Psoas muscle (tissue), 8 donors: ENCODE measurements at places on chromosomes 11 and 22.
A peak's percentile ranks its signal among the peaks of the same experiment; 100 is the strongest.

DNA sequence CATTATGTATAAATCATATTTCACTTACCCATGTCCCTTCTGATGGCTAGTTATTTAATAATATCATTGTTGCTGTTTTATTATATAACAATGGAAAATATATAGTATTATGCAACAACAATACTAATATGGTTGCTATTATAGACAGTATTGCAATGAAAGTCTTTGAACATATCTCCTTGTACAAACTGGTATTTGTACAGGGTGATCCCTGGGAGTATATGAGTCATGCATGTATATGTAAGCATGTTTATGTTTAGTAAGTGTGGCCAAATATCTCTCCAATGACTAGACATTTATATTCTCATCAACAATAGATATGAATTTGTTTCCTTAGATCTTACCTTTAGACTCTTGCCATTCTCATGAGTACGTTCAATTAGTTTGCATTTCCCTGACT lies 55.9 kb downstream of the KCNC1 start:
- H3K27me3 ChIP-seq, result no peaks in the 10 kb centered on the region
- no peak overlapping the region for H3K27ac ChIP-seq
- no peak for DNase-seq
- H3K36me3 ChIP-seq, result no peaks in the 10 kb centered on the region
- H3K4me1 ChIP-seq, result peaks cover 2% of the 10 kb centered on the region
- H3K4me3 ChIP-seq, result no peak overlapping the region

DNA sequence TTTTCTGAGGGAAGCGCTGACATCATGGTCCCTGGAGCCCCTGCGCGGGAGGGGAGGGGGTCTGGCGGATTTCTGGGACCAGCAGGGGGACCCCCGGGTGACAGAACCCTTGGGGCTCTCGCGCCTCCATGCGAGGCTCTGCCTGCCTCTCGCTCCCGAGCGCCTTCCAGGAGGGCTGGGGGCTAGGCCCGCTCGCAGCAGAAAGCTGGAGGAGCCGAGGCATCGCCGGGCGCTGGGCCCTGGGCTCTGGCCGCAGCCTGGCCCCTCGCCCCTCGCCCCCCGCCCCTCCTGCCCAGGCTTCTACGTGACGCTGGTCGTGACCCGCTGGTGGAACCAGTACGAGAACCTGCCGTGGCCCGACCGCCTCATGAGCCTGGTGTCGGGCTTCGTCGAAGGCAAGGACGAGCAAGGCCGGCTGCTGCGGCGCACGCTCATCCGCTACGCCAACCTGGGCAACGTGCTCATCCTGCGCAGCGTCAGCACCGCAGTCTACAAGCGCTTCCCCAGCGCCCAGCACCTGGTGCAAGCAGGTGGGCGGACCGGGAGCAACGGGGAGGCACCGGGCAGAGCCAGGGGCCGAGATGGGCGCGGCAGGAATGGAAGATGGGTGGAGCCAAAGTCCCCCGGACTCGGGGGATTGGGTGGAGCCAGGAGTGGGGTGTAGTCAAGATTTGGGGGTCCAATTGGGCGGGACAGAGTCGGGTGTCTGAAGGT lies 5.4 kb downstream of the BEST1 start:
- no peaks in the 10 kb centered on the region for H3K36me3 ChIP-seq
- peak; percentile 45 for DNase-seq
- peaks cover 5% of the 10 kb centered on the region for H3K4me1 ChIP-seq
- H3K4me3 ChIP-seq, result peak overlapping the region; percentile 63

DNA sequence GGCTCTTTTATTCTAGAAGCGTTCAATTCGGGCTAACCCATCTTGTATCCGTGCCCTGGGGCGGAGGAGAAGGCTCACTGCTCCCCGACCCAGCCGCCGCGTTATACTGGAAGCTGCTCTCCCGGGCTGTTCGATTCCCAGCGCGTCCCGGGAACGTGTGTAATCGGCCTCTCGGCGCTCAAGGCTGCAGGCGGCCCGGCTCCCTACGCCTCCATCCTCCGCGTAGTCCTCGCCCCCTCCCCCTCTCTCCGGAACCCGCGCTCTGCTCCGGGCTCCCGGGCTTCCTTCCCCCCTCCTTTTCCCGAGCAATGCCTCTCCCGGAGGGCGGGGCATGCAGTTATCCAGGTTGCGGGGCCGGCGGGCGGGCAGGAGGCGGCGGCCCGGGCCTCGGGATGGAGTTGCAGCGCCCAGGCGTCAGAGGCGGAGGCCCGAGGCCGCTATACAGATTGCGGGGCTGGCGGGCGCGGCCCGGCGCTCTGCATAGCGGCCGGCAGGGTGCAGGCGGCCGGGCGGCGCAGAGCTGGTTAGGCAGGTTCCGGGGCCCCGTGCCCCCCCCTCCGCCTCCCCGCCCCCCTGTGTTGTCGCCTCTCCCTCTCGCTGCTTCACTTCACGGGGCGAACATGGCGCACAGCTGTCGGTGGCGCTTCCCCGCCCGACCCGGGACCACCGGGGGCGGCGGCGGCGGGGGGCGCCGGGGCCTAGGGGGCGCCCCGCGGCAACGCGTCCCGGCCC lies at the start of gene KMT2A:
TSS of gene KMT2A (plus strand) at position 600 of the 732 bp plus-strand sequence. CDS start at position 621, 21 bp downstream.
- H3K36me3 ChIP-seq, result no peaks in the 10 kb centered on the region
- H3K27me3 ChIP-seq, result no peaks in the 10 kb centered on the region
- H3K27ac ChIP-seq, result peak within 1 kb of the TSS; percentile 80
- DNase-seq, result peak; percentile 99

DNA sequence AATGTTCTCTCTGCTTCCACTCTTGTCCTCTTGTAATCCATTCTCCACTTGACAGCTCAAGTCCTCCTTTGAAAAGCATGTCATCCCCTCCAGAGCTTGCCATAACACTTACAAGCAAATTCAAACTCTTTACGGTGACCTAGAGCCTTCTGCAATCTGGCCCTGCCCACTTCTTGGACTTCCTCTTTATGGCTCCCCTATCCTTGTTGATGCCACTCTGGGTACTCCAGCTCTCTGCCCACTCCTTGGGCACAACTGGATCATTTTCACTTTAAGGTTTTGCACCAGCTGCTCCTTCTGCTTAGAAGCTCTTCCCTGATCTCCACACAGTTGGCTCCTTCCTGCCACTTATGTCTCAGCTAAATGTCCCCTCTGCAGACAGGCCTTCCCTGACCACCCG lies 217.9 kb downstream of the DSCAML1 start:
- H3K27me3 ChIP-seq, result peaks cover 6% of the 10 kb centered on the region
- no peaks in the 10 kb centered on the region for H3K4me1 ChIP-seq
- no peaks in the 10 kb centered on the region for H3K36me3 ChIP-seq
- no peak overlapping the region for H3K4me3 ChIP-seq
- DNase-seq, result no peak

GRCh38 chr11:2471804-2472096 lies 26.9 kb downstream of the KCNQ1 start:
- no peaks in the 10 kb centered on the region for H3K27me3 ChIP-seq
- no peaks in the 10 kb centered on the region for H3K36me3 ChIP-seq
- no peaks in the 10 kb centered on the region for H3K4me1 ChIP-seq

GRCh38 chr11:93188726-93189125 lies 9.1 kb downstream of the SLC36A4 start:
- no peak for DNase-seq
- H3K36me3 ChIP-seq, result no peaks in the 10 kb centered on the region
- H3K4me1 ChIP-seq, result no peaks in the 10 kb centered on the region
- no peak overlapping the region for H3K4me3 ChIP-seq
- no peaks in the 10 kb centered on the region for H3K27me3 ChIP-seq

DNA sequence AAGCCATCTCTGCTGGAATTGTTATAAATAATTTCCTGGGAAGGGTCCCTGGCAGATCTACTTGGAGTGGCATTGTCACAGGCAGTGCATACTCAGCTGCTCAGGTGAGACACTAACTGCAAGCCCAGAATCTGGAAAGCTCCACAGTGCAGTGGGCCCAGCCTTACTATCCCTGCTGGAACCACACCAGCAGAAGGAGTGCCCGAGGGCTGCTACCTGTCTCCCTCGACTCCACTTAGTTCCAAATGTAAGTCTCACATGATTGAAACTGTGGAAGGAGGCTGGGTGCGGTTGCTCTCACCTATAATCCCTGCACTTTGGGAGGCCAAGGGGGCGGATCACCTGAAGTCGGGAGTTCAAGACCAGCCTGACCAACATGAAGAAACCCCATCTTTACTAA lies 14.3 kb upstream of the SYVN1 start:
- H3K27me3 ChIP-seq, result no peaks in the 10 kb centered on the region
- H3K4me1 ChIP-seq, result peaks cover 16% of the 10 kb centered on the region
- DNase-seq, result no peak
- no peak overlapping the region for H3K4me3 ChIP-seq
- H3K36me3 ChIP-seq, result no peaks in the 10 kb centered on the region

- no peak overlapping the region for H3K4me3 ChIP-seq
- no peak overlapping the region for H3K27ac ChIP-seq
- no peak for DNase-seq
Measured at GRCh38 chr11:100663583-100663982, 23.5 kb upstream of the ARHGAP42 start.

- H3K36me3 ChIP-seq, result no peaks in the 10 kb centered on the region
- H3K27me3 ChIP-seq, result no peaks in the 10 kb centered on the region
- H3K4me3 ChIP-seq, result no peak overlapping the region
- DNase-seq, result no peak
- no peak overlapping the region for H3K27ac ChIP-seq
- H3K4me1 ChIP-seq, result no peaks in the 10 kb centered on the region
Measured at GRCh38 chr11:29679996-29680395, 336.8 kb downstream of the KCNA4 start.

GRCh38 chr11:74783241-74783871 lies 34.7 kb downstream of the RNF169 start:
- no peaks in the 10 kb centered on the region for H3K36me3 ChIP-seq
- H3K27ac ChIP-seq, result peak overlapping the region; percentile 4
- peaks cover 47% of the 10 kb centered on the region for H3K4me1 ChIP-seq
- H3K27me3 ChIP-seq, result no peaks in the 10 kb centered on the region
- H3K4me3 ChIP-seq, result no peak overlapping the region

GRCh38 chr11:130725421-130726233 lies 190.7 kb downstream of the SNX19 start:
- H3K4me3 ChIP-seq, result no peak overlapping the region
- H3K36me3 ChIP-seq, result no peaks in the 10 kb centered on the region
- no peak for DNase-seq
- no peaks in the 10 kb centered on the region for H3K4me1 ChIP-seq
- no peak overlapping the region for H3K27ac ChIP-seq

GRCh38 chr22:29784451-29785361 lies 17.5 kb downstream of the UQCR10 start:
- H3K4me3 ChIP-seq, result no peak overlapping the region
- H3K27me3 ChIP-seq, result no peaks in the 10 kb centered on the region
- peaks cover 31% of the 10 kb centered on the region for H3K36me3 ChIP-seq
- peak overlapping the region; percentile 7 for H3K27ac ChIP-seq

DNA sequence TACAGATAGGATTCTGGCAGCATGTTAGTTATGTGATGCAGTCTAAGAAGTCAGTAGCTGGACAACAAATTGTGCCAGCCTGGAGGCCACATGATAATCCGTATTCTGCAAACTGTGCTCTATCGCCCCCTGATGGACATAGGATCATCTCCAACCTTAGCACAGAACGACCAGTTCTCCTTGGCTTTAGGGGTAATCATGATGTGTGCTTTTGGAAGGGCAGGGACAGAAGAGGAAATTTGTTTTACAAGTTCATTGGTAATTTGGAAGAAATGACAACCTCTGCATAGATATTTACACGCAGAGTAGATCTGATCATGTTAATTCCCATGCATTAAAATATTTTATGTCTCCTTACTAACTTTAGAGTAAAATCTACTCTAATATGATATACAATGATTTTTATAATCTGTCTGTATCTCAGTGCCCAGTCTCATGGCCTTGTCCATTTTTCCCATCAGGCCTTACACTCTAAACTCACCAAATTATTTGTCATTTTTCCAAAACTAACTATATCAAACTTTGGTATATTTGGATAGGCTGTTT lies 12.1 kb downstream of the OR10D3 start:
- no peaks in the 10 kb centered on the region for H3K4me1 ChIP-seq
- DNase-seq, result no peak
- no peaks in the 10 kb centered on the region for H3K27me3 ChIP-seq
- no peaks in the 10 kb centered on the region for H3K36me3 ChIP-seq
- H3K4me3 ChIP-seq, result no peak overlapping the region

- no peaks in the 10 kb centered on the region for H3K4me1 ChIP-seq
- H3K36me3 ChIP-seq, result no peaks in the 10 kb centered on the region
- DNase-seq, result no peak
- no peaks in the 10 kb centered on the region for H3K27me3 ChIP-seq
Measured at GRCh38 chr11:44753961-44754645, 27.3 kb downstream of the TSPAN18 start.

GRCh38 chr11:71446942-71447688 lies 1.1 kb downstream of the DHCR7 start:
- peak overlapping the region; percentile 91 for H3K4me3 ChIP-seq
- no peaks in the 10 kb centered on the region for H3K36me3 ChIP-seq
- no peaks in the 10 kb centered on the region for H3K27me3 ChIP-seq
- peak overlapping the region; percentile 81 for H3K27ac ChIP-seq

- DNase-seq, result no peak
- H3K27ac ChIP-seq, result no peak overlapping the region
- H3K4me3 ChIP-seq, result no peak overlapping the region
Measured at GRCh38 chr11:66366844-66367477, 4.6 kb downstream of the SLC29A2 start.

DNA sequence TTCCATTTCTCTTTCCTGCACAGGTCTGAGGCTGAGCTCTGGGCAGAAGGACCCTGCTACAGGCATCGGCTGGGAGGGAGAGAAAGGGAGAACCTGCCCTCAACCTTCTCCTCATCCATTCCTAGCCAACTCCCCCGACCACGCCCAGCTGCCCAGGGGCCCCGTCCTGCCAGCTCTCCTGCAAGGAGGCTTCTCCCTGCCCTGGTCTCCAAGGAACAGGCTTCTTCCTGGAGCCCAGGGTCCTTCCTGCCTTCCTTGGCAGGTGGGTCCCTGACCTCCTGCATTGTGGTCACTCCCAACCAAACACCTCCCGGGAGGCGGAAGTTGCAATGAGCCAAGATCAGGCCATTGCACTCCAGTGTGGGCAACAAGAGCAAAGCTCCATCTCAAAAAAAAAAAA lies 12.5 kb upstream of the HMOX1 start:
- H3K4me3 ChIP-seq, result no peak overlapping the region
- H3K27ac ChIP-seq, result no peak overlapping the region
- peaks cover 15% of the 10 kb centered on the region for H3K4me1 ChIP-seq
- DNase-seq, result no peak

DNA sequence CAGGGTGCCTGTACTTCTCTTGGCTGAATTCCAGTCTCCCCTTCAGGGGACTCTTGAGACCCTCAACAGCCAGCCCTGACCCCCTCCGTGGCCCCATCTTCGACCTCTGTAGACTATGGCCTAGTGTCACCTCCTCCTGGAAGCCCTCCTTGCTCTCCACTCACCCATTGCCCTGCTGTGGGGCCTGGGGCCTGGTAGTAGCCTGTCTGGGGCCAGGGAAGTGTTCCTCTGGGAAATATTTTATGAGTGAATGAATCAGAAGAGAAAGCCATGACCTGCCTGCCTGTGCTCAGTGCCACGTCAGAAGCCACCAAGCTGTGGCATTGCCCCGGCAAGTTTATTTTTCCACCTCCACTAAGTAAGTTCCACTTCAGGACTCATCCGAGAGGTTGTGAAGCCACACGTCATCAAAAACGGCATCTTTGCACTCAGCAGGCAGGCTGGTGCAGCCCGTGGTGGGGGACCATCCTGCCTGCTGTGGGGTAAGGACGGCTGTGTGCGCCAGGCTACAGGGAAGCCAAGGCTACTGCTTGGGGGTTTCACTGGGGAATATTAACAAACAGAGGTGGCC lies 59.6 kb upstream of the PPARA start:
- DNase-seq, result peak; percentile 53
- peak overlapping the region; percentile 48 for H3K4me3 ChIP-seq
- H3K36me3 ChIP-seq, result peaks cover 16% of the 10 kb centered on the region
- peaks cover 92% of the 10 kb centered on the region for H3K4me1 ChIP-seq
- H3K27ac ChIP-seq, result peak overlapping the region; percentile 98

GRCh38 chr11:11253497-11253896 lies 99.6 kb downstream of the CSNK2A3 start:
- DNase-seq, result no peak
- H3K36me3 ChIP-seq, result no peaks in the 10 kb centered on the region
- no peak overlapping the region for H3K27ac ChIP-seq
- no peak overlapping the region for H3K4me3 ChIP-seq
- no peaks in the 10 kb centered on the region for H3K4me1 ChIP-seq
